ENCODE measurements at places on chromosomes 3 and 15.
A peak's percentile ranks its signal among the peaks of the same experiment; 100 is the strongest.

GRCh38 chr3:137845194-137845593, 81.1 kb downstream of the SOX14 start:
- no peak for DNase-seq

GRCh38 chr3:51887620-51888019, 12.2 kb upstream of the IQCF5 start:
- DNase-seq: no peak

DNA sequence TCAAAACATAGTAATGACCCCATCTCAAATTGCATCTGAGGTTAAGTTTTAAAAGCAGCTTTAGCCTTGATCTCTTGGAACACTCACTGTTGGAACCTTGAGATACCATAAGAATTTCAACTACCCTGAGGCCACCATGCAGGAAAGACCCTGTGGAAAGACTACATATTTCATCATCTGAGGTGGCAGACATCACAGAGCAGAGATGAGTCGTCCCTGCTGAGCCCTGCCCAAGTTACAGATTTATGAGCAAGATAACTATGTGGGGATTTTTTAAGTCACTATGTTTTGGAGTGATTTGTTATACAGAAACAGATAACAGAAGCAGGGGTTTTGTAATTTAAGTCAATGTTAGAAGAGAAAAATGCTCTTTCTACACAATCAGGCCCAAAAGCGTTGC, 168.4 kb downstream of the STAC start:
- peak; percentile 38 for DNase-seq

DNA sequence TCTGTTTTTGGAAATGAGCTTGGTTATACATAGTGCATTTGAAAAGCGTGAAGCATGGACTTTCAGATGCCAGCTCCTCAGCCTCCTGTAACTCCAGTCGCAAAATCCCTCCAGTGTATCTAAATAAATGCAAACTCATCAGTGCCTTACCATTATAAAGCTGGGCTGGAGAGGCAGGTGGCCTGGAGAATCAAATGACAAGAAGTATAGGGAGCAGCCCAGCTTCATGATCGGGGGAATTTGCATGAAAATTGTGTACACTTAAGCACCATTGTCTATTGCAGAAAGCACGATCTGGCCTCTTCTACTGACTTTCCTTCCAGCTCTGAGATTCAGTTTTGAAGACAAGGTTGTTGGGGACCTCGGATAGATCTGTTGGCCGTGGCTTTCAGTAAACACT, 71.7 kb downstream of the IGF1R start:
- DNase-seq: no peak

GRCh38 chr3:140051019-140051957, 116.3 kb downstream of the CLSTN2 start:
- no peak for DNase-seq

- DNase-seq: peak; percentile 75
These were observed 97.3 kb upstream of the THRB start for GRCh38 chr3:24591661-24592555.

GRCh38 chr3:138032567-138032966, 22.6 kb downstream of the CLDN18 start:
- no peak for DNase-seq

All from fibroblast of skin of right biceps (primary cell).